Neural crest cell (in vitro differentiated cells): ENCODE measurements at places on chromosomes 1 and 21. TPM values are rescaled to one million over a fixed set of nuclear protein-coding genes. Genes with fewer than 3 reads are reported as not detected.

- no peak overlapping the region for H3K4me3 ChIP-seq
- no peaks in the 10 kb centered on the region for H3K27me3 ChIP-seq
- H3K36me3 ChIP-seq = no peaks in the 10 kb centered on the region
- H3K4me1 ChIP-seq = peaks cover 7% of the 10 kb centered on the region
Measured at GRCh38 chr1:10606064-10606463, 131.3 kb downstream of the PEX14 start.

DNA sequence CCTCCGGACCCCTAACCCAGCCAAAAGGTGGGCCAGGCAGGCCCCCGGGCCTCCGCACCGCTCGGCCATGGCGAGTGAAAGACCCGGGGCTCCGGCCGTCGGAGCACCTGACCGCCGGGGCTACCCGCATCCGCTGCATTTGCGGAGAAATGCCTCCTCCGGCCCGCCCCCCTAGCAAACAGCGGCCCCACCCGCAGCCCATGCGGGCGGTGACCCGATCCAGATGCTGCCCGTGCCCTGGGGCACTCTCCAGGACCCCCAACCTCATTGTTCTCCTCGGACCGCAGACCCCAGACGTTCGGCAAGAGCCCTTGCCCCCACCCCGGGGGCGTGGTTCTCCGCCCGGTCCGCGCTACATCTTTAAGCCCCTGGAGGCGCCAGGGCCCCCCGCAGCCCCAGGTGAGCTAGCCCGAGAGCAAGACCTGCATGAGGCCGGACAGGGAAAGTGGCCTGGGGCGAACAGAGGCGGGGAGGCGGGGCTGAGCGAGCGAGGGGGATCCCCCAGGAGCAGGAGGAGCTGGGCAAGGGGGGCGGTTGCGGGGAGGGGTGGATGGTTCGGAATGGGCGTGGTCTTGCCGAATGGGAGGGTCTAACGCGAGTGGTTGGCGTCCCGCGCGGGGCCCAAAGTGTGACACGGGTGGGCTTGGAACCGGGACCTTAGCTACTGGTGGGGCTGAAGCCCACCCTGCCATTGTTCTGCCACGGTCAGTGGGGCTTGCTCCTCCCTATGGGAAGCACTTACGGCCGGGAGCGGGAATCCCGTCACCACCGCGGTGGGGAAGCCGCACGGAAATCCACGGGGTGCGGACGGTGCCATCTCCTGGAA is 6.3 kb upstream of the CRYBG2 start:
- H3K4me1 ChIP-seq = peaks cover 44% of the 10 kb centered on the region
- peak overlapping the region; percentile 68 for H3K4me3 ChIP-seq
- H3K27me3 ChIP-seq = peaks cover 40% of the 10 kb centered on the region
- H3K36me3 ChIP-seq = no peaks in the 10 kb centered on the region
- DNase-seq = peak; percentile 39

- no peaks in the 10 kb centered on the region for H3K4me1 ChIP-seq
- no peak overlapping the region for H3K27ac ChIP-seq
- no peaks in the 10 kb centered on the region for H3K36me3 ChIP-seq
- no peak overlapping the region for H3K4me3 ChIP-seq
- DNase-seq = no peak
- no peaks in the 10 kb centered on the region for H3K27me3 ChIP-seq
Measured at GRCh38 chr1:238135708-238136664, 245.3 kb upstream of the ZP4 start.

DNA sequence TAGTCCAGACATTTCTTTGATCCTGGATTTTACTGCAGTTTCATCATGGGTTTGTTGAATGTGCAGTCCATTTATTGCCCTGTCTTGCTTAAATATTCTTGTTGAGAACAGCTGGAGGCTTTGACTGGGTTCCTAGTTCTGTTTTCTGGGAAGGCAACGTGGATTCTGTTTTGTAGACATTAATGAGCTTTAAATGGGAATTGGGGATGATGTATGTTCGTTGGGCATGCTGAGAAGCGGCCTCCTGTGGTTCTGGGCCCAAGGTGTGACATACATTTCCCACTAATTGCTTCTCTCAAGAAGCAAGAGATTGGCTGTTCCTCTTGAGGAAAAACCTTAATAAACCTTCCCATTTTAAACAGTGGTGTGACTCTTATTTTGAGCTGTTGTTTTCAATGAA is 22.9 kb downstream of the INKA2 start:
- no peak overlapping the region for H3K4me3 ChIP-seq
- no peaks in the 10 kb centered on the region for H3K4me1 ChIP-seq
- H3K27ac ChIP-seq = no peak overlapping the region
- H3K27me3 ChIP-seq = no peaks in the 10 kb centered on the region
- H3K36me3 ChIP-seq = no peaks in the 10 kb centered on the region
- no peak for DNase-seq

GRCh38 chr1:177950506-177950905 is 19.4 kb downstream of the SEC16B start:
- H3K4me1 ChIP-seq = peaks cover 38% of the 10 kb centered on the region
- no peak overlapping the region for H3K4me3 ChIP-seq
- no peaks in the 10 kb centered on the region for H3K27me3 ChIP-seq
- no peaks in the 10 kb centered on the region for H3K36me3 ChIP-seq
- DNase-seq = no peak

DNA sequence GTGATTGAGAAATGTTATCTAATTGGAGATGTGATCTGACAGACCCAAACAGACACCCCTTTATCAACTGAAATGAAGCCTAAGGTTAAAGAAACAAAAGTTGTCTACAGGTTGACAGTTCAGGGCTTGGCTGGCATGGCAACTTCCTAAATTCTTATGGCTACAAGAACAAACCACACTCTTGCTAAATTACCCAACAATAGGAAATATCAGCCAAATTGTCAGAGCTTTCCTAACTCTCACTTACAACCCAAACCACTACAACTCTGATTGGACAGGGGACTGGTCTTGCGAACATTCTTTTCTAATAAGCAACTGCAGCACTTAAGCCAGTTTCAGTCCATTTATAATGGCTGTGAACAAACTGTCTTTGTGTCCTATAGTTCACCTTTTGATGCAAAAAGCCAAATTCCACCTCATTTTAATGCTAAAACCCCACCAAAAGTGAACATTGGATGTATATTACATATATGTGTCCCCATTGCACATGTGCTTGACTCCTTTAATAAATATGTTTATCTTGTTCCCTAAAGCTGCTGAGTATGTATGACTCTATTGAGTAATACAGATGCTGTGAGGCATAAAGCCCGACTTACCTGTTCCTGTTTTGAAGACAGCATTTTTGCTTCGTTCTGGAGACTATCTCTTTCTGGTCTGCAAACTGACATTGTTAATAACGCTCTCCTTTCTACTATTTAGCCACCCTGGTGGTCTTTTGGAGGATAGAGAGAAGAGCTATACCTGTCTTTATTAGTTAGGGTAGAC is 101.3 kb upstream of the HMCN1 start:
- H3K4me3 ChIP-seq = no peak overlapping the region
- H3K27me3 ChIP-seq = no peaks in the 10 kb centered on the region
- no peaks in the 10 kb centered on the region for H3K4me1 ChIP-seq
- H3K36me3 ChIP-seq = peaks cover 6% of the 10 kb centered on the region
- no peak for DNase-seq

DNA sequence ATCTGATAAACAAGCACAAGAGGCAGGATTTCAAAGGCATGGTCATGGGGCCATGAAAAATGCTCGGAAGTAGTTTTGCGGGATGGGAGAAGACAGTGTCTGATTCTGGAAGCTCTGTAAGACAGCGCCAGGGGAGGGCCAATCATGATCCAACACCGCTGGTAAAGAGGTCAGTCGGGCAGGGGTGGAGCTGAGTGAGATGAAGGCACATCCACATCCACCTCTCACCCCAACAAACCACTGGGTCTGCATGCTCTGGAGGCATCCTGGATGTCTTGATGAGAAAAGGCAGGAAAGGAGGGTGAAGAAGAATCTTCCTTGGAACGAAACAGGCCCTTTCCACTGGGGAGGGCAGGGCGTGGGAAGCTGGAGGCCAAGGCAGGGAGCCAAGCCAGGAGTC is 288.3 kb downstream of the PCP4 start:
- no peak for DNase-seq
- H3K4me3 ChIP-seq = no peak overlapping the region
- H3K27ac ChIP-seq = no peak overlapping the region
- peaks cover 5% of the 10 kb centered on the region for H3K27me3 ChIP-seq

GRCh38 chr1:32201011-32201855 is 838 bp downstream of the CCDC28B start:
- H3K4me1 ChIP-seq = peaks cover 52% of the 10 kb centered on the region
- H3K36me3 ChIP-seq = peaks cover 6% of the 10 kb centered on the region
- H3K27me3 ChIP-seq = peaks cover 3% of the 10 kb centered on the region
- no peak overlapping the region for H3K27ac ChIP-seq
- peak overlapping the region; percentile 92 for H3K4me3 ChIP-seq

DNA sequence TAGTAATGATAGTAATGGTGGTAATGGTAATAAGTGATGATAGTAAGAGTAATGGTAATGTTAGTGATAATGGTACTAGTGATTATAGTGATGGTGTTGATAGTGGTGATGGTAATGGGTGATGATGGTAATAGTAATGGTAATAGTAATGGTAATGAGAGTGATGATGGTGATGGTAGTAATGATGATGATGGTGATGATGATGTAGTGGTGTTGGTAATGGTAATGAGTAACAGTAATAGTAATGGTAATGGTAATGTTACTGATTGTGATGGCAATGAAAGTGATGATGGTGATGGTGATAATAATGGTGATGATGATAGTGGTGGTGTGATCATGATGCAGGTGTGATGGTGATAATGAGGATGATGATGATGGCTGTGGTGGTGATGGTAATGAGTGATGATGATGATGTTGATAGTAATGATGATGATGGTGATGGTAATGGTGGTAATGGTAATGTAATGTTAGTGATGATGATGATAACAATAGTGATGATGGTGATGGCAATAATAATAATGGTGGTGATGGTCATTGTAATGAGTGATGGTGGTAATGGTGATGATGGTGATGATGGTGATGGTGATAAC is 235.0 kb downstream of the MATN1 start:
- H3K4me3 ChIP-seq = no peak overlapping the region
- H3K4me1 ChIP-seq = no peaks in the 10 kb centered on the region
- peaks cover 3% of the 10 kb centered on the region for H3K36me3 ChIP-seq
- H3K27me3 ChIP-seq = peaks cover 5% of the 10 kb centered on the region

DNA sequence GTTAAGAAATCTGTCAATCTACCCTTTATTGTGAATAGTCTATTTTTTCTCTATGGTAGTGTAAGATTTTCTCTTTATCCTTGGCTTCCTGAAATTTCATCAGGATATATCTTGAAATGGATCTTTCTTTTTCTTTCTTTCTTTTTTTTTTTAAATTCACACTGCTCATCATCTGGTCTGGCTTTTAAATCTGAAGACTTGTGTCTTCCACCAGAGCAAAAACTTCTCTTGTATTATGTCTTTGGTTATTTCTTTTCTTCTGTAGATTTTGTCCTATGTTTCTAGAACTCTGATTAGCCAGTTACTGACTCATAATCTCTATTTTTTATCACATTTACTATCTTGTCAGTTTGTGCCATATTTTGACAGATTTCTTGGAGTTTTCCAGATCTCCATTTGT is 133.8 kb upstream of the LMO4 start:
- H3K4me3 ChIP-seq = no peak overlapping the region
- no peaks in the 10 kb centered on the region for H3K27me3 ChIP-seq
- H3K27ac ChIP-seq = peak overlapping the region; percentile 40
- H3K4me1 ChIP-seq = peaks cover 36% of the 10 kb centered on the region

DNA sequence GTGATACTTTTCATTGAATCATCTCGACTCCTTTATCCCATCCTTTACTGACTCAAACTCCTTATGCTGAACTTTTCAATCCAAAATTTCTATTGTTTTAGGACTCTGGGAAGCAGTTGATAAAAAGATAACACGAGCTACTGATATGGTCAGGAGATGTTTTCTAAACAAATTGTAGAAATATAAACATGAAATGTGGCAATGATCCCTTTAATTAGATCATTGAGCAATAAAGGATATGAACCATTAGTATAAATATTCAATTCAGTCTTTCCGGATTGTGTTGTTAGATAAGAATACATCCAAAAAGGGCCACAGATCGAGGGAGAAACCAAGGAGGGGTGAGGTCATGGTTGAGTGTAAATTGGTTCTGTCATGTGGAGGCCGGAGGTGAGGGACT is 88.4 kb downstream of the NID1 start:
- no peak overlapping the region for H3K4me3 ChIP-seq
- peaks cover 34% of the 10 kb centered on the region for H3K4me1 ChIP-seq
- DNase-seq = no peak
- no peak overlapping the region for H3K27ac ChIP-seq
- H3K27me3 ChIP-seq = no peaks in the 10 kb centered on the region

GRCh38 chr1:197984289-197984688 is 67.1 kb downstream of the LHX9 start:
- no peak overlapping the region for H3K4me3 ChIP-seq
- no peaks in the 10 kb centered on the region for H3K36me3 ChIP-seq
- peaks cover 2% of the 10 kb centered on the region for H3K27me3 ChIP-seq
- H3K27ac ChIP-seq = no peak overlapping the region

DNA sequence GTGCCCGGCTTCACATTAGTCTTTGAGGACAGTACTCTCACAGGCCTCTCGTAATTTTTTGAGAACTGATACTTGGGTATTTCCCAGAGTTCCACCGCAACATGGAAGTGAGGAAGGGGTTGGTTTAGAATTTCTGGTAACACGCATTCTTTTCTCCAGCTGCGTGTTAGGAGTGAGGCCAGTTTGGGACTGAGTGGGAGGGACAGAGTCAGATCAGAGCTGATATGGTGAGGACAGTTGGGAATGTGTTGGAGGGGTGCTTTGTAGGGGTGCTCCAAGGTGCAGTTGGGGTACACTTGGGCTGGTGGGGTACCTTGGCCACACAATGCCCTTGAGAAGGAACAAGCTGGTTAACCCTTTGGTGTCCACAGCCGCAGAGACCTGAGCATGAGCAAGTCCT is 6.7 kb downstream of the FBXO6 start:
- H3K4me3 ChIP-seq = no peak overlapping the region
- H3K4me1 ChIP-seq = peaks cover 5% of the 10 kb centered on the region
- H3K36me3 ChIP-seq = peaks cover 2% of the 10 kb centered on the region
- H3K27ac ChIP-seq = no peak overlapping the region
- H3K27me3 ChIP-seq = peaks cover under 1% of the 10 kb centered on the region

GRCh38 chr21:46065914-46066551 is 31.9 kb upstream of the COL6A2 start:
- no peak overlapping the region for H3K4me3 ChIP-seq
- no peak for DNase-seq
- no peaks in the 10 kb centered on the region for H3K36me3 ChIP-seq
- no peaks in the 10 kb centered on the region for H3K27me3 ChIP-seq

- no peaks in the 10 kb centered on the region for H3K27me3 ChIP-seq
- no peak overlapping the region for H3K4me3 ChIP-seq
- DNase-seq = no peak
- H3K27ac ChIP-seq = no peak overlapping the region
- H3K36me3 ChIP-seq = no peaks in the 10 kb centered on the region
Measured at GRCh38 chr1:94734963-94735901, 84.9 kb upstream of the SLC44A3 start.

The MTARC1 gene
- 28.3 and 28.5 TPM in 2 replicates for total RNA-seq

The VWA5B1 gene
- total RNA-seq = 0.30 and 0.44 TPM in 2 replicates

The CRYAA gene
- total RNA-seq = not detected in 2 replicates

The SPRR5 gene
- total RNA-seq = not detected in 2 replicates

The MSTO1 gene
- 82.4 and 92.4 TPM in 2 replicates for total RNA-seq

The E2F2 gene
- total RNA-seq = 23.5 and 23.7 TPM in 2 replicates

The OR14C36 gene
- not detected in 2 replicates for total RNA-seq

The WNT3A gene
- total RNA-seq = not detected in 2 replicates

The FCMR gene
- not detected in 2 replicates for total RNA-seq

The WNT4 gene
- total RNA-seq = 0.16 and 0.23 TPM in 2 replicates

The HCRTR1 gene
- total RNA-seq = 0.23 TPM in 1 of 2 replicates, not detected in the other

The CASZ1 gene
- total RNA-seq = 2.6 and 2.9 TPM in 2 replicates
